NCI-H2029 (cell line): ENCODE measurements at places on chromosomes 2 and 18.

DNA sequence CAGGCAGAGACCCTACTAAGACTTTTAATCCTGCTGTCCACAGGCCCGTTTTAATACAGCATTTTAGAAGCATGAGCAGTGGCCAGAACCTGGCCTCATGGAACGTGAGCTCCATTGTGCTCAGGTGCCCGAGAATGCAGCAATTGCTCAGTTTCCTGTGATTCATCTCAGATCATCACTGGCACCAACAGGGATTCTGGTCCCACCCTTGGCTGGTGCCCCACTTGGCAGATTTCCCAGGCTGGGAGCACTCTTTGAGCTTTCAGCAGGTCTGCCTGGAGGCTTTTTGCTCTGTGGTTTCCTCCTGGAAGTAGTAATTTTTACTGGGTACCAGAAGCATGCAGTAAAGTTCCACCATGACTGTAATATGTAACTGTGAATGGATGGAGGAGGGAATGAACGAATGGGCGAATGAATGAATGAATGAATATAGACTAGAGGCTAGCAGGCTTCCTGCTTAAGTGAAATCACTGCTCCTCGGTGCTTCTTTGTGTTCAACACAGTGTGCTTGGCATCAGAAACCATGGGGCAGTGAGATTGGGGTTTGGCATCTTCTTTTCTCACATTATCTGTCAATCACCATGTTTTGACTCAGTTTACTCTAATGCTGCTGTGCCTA is 312.9 kb downstream of the PRKCE start:
- DNase-seq, result peak; percentile 62

DNA sequence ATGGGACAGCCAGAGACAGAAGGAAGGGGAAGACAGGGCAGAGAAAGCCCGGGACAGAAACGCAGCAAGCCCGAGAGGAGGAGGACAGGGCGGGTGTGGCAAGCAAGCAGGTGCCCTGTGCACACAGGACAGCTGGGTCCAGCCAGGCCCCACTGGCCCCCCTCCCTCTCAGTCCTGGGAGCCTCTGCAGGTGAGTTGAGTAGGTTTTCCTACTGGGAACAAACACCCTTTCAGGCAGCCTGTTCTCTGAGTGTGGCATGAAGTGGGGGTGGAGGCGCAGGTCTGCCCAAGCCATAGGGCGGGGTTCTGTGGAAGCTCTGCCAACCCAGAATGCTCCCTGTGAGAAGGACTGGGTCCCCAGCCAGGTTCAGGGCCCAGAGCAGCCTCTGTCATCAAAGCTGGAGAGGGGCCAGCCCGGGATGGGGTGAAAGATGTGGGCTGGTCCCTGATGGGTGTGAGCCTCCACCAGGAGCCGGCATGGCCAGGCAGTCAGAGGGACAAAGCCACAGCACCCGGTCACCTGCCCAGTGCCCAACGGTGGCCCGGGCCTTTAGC is 129.4 kb downstream of the TFCP2L1 start:
- DNase-seq, result peak; percentile 83

DNA sequence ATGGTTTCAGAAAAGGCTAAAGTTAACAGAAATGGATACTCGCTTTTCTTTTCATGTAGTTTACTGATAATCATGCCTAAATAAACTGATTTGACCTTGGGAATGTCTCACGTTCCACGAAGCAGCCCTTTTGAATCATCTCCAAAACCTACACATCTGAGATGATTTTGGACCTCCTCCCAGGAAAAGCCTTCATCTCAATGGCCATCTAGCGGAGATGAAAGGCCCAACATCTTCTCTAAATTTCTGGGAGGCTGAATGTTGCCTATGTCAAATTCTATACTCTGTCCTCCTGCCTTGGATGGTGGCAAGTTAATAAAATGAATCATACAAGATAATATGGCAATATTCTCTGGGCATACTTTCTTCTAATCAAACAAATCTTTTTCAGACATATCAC is 448.5 kb downstream of the ZEB2 start:
- no peak for DNase-seq

DNA sequence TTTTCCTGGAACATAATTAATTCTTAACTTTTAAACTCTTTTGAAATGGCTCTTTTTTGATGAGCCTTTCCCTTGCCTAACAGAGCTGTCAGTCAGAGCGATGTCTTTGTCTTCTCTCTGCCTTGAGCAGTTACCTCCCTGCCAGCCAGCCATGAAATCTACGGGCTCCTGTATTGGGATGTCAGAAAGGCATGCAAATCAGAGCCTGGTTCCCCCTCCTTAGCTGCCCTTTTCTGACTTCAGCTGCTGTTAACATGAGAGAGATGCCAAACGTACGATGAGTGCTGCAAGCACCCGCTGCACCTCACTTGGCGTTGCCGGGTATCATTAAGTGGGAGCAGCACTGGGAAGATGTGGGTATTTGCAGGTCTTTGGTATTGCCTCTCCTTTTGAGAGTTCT is 131.4 kb upstream of the BOD1L2 start:
- no peak for DNase-seq

- DNase-seq, result no peak
Observed at GRCh38 chr2:150938527-150938926, 323.1 kb downstream of the RBM43 start.

- no peak for DNase-seq
Observed at GRCh38 chr2:31387850-31388249, 26.7 kb downstream of the XDH start.

GRCh38 chr18:42976869-42977590 is 138.5 kb downstream of the RIT2 start:
- no peak for DNase-seq

DNA sequence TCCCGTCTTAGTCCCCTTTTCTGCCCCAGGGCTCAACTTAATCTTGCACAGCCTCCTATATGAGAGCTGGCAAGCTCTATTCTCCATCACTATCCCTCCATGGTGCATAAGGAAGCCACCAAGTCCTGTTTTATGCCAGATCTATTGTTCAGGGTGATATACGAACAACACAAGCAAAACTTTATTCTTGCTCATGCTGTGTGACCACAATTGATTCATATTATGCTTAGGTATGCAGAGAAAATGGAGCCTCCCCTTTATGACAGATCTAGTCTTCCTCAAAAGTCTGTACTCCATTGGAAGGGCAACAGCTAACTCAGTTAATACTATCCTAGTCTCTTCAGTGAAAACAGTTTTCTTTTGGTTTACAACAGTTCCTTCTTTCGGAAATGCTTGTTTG is 94.0 kb upstream of the STON1 start:
- no peak for DNase-seq

DNA sequence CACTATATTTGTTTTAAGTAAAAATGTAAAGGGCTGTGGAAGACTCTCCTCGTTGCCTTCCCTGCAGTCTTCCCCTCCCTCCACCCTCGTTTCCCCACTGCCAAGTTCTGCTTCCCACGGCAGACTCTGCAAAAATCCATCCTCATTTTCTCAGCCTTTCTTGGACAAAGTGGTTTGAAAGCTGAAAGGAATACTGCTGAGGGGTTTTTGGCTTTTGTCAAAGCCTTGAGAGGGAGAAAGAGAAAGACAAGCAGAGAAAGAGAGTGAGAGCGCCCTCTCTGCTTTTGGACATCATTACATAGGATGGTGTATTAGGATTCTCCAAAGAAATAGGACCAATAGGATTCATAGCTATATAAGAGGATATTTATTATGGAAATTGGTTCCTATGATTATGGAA is 455.9 kb upstream of the SOX11 start:
- DNase-seq, result no peak

GRCh38 chr18:44386401-44386800 is 294.3 kb upstream of the SETBP1 start:
- DNase-seq, result peak; percentile 2

- DNase-seq, result no peak
Observed at GRCh38 chr18:63326011-63326410, 6.4 kb upstream of the BCL2 start.

DNA sequence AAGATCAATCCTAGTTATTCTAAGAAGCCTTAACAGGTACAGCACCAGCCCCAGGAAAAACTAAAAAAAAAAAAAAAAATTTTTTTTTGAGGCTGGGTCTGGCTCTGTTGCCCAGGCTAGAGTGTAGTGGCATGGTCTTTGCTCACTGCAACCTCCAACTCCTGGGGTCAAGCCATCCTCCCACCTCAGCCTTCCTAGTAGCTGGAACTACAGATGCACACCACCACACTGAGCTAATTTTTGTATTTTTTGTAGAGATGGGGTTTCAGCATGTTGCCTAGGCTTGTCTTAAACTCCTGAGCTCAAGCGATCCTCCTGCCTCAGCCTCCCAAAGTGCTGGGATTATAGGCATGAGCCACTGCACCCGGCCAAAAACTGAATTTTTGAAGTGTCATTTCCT is 10.3 kb upstream of the ALPK2 start:
- DNase-seq, result no peak

- no peak for DNase-seq
Observed at GRCh38 chr2:9228088-9228751, 21.6 kb downstream of the ASAP2 start.

- no peak for DNase-seq
Observed at GRCh38 chr2:148479398-148479797, 165.2 kb upstream of the EPC2 start.

- no peak for DNase-seq
Observed at GRCh38 chr2:180715044-180715443, 265.4 kb upstream of the UBE2E3 start.

DNA sequence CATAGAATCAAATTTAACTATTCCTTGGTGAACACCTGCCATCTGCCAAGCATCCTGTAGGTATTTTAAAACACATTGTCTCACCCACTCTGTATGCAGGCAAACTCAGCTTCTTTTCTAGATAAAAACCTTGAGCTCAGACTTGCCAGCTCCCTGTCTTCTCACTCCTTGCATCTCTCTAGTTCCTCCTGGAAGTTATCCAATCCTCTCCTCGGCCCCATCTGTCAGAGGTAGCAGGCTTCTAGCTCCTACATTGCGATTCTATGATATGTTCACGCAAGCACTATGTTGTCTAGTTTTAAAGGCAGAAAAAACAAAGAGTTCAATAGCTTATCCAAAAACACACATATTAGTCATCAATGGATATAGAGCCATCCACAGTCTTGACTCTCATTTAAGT is 67.0 kb upstream of the APCDD1 start:
- no peak for DNase-seq

DNA sequence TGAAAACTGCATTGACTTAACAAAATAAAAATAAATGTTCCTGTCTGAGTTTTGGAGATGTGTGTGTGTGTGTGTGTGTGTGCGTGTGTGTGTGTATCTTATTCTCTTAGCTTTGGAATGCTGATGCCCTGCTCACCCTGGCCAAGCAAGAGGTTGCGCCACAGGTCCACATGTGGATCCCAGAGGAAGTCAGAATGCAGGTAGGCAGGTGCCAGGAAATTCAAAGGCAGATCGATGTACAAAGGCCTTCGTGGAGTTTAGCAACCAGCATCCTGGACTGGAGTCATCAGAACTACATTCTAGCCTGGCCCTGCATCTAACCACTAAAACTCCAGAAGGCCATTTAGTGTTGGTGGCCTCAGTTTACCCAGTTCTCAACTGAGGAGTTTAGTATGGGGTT is 12.4 kb downstream of the G6PC2 start:
- no peak for DNase-seq

DNA sequence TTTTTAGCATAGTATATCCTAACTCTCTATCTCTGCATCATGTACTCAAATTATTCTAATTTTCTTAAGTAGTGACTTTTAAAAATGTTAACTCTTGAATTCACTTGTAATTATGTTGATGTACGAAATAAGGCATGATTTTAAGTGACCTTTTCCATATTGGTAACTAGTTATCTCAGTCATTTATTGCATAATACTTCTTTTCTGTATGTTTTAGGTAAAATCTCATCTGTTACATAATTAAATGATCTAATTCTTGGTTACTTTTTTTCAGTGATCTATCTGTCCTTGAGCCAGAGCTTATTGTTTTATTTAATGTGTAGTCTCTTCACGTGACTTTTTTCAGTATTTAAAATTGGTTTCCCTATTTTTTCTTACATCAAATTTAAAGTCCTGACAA is 4.8 kb upstream of the UBE2E3 start:
- no peak for DNase-seq

- DNase-seq, result no peak
Observed at GRCh38 chr18:50662775-50663383, 103.0 kb downstream of the MAPK4 start.

DNA sequence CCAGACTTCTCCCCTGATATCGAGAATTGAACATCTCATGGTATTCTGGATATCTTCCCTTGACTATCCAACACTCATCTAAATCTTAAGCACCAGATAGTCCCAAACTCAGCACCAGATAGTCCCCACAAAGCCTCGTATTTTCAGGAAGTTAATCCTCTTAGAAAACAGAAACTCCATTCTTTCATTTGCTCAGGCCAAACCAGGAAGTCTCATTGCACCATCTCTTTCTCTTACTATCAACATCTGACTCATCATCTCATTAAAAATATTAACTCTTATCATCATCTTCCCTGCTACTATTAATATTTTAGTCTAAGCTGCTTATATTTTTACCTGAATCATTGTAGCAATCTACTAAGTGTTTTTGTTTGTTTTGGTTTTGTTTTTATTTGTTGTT is 286.4 kb downstream of the GALNT13 start:
- DNase-seq, result no peak

- DNase-seq, result no peak
Observed at GRCh38 chr2:132949108-132949507, 279.1 kb upstream of the LYPD1 start.

GRCh38 chr2:10912076-10912731 is 470 bp downstream of the KCNF1 start:
- DNase-seq, result no peak

- no peak for DNase-seq
Observed at GRCh38 chr2:43121580-43122314, 104.7 kb downstream of the ZFP36L2 start.

DNA sequence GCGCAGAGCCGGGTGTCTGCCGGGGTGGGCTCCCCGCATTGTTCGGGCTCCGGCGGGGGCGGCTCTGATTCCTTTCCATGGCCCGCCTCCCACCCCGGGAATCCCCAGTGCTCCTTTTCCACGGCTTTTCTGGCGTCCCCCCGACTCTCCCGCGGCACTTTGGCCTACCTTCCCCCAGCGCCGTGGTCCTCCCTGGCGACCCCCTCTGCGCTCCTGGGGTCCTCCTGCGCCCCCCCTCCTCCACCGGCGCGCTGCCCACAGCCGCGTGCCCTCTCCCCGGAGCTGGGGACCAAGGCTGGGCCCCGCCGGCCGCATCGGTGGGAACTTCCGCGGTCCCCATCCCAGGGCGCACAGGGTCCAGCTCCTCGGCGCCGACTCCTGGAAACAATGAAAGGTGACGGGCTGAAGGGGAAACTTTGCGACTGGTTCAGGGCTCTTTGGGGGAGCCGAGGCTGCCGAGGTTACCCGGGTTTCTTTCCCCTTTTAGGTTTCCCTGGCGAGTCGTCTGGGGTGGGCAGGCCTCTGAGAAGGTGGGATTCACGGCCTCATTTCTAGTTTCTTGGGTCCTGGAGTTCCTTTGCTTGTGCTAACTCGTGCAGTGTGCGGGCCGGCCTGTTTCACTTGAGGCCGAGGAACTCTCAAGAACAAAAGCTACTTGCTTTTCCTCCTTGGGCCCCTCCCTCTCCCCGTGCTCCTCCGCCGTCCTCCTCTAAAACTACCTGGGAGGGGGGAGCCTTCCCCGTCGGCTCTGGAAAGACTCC is 2.2 kb downstream of the TGIF1 start:
- no peak for DNase-seq
